ENCODE measurements at places on chromosomes 6 and 20.

DNA sequence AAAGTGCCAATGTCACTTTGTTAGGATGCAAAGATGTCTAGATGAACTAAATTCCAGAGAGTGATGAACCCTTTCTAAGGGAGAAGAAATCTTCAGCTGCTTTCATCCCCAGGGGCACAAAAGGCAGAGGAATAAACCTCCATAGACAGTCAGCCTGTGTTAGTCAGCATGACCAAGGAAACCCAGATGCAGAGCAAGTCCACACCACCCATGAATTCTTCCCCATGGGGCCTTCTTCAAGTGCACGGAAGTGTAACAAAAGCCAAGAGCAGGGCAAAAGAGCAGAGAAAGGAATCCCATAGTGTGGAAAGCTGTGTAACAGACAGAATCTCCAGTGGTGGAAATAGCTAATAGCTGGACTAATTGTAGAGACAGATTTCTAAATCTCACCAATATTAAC, 50.0 kb downstream of the DCDC2 start:
- DNase-seq: no peak

DNA sequence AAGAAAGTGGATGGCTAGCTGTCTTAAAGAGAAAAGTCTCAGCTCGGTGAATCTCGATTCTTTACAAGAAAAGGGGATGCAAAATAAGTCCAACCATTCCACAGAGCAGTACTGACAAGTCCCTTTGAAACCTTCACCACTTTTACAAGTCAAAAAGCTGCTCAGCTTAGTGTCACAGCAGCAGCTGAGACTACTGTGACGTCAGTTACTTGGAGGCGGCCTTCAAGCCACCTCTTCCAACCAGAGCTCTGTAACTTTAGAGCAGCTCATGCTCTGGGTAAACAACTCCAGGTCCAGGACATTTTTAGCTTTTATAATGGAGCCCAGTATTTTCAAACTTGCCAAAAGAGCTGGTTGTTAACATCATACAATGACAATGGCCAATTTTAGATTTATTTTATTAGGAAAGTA, at the start of gene KIAA0408:
TSS of gene KIAA0408 (minus strand) at position 159 of the 411 bp plus-strand sequence. CDS start 5,408 bp downstream, outside the sequence.
- DNase-seq: no peak

DNA sequence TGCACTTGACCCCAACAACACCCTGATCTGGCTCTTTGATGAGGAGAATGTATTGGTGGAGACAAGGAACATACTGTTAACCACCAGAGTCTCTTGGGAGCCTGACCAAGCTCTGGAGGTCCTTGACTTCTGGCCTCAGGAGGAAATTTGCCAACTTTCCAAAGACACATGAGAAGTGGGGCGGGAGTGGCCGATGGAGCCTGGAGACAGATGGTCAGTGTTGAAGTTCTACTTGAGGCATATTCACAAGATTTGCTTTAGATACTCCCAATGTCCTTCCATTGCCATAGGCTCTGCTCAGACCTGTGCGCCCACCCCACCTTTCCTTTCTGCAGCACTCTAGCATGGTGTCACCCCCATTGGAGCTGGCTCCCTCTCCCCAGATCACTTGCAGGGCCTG, 241.0 kb downstream of the SLC24A3 start:
- DNase-seq: no peak

DNA sequence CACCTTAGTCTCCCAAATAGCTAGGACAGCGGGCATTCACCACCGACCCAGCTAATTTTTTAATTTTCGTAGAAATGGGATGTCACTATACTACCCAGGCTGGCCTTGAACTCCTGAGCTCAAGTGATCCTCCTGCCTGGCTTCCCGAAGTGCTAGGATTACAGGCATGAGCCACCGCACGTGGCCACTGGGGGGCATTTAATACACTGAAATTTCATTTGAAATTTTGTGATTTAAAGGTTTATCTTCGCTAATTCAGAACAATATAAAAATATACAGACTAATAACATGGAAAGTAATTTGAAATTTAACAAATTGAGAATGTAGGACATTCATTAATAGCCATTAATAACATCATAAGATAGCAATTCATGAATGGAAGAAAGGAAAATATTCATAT, 20.5 kb upstream of the TBC1D32 start:
- no peak for DNase-seq

DNA sequence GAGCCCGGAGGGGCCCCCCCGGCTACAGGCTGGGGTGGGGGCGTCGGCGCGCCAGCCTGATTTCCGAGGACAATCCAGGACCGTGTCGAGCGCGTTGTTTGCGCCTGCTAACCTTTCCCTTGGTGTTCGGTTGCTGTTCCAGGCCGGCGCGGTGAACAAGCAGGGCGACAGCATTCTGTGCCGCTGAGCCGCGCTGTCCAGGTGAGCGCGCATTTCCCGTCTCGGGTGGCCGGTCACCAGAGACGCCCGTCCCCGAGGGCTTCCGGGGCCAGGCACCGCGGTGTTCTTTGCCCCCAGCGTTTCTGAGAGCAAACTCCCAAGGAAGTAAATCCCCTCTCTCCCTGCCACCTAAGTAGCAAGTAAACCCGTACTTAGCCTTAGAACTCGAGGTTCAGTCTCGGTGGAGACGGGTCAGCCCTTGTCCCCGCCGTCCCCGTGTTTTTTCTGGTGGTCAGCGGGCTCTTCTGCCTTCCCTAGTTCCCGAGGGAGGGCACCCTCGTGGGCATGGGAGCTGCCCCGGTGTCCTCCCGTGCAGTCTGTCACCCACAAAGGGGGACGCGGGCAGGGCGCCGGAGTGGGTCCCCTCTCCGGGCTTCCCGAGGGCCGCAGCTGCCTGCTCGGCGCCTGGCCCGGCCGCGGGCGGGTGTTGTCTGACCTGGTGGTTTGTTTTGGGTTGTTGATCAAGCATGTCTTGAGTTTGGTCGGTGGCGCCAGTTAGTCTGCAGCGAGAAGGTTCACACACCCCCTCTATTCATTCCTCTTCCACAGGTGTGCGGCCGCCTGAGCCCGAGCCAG, 1.5 kb downstream of the ID4 start:
- DNase-seq: no peak

- no peak for DNase-seq
Observed at GRCh38 chr6:49326347-49326746, 136.7 kb downstream of the MMUT start.

GRCh38 chr6:52285177-52286068, 881 bp upstream of the MCM3 start:
- no peak for DNase-seq

DNA sequence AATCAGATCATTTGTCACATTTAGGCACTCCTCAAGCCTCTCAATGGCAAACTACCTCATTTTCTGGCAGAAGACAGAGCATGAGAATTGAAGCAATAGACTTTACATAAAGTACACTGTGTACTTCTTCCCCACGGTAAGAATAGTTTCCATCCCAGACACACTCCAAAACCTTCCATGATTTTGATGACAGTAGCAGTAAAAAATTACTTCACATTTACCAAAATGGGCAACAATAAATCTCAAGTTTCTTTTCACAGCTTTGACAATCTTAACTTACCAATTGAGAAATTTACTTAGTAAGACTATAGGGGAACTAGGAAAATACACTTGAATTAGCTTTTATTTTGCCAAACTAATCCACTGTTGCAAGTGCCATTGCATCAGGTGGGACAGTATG, 353.8 kb downstream of the HAO1 start:
- DNase-seq: no peak

DNA sequence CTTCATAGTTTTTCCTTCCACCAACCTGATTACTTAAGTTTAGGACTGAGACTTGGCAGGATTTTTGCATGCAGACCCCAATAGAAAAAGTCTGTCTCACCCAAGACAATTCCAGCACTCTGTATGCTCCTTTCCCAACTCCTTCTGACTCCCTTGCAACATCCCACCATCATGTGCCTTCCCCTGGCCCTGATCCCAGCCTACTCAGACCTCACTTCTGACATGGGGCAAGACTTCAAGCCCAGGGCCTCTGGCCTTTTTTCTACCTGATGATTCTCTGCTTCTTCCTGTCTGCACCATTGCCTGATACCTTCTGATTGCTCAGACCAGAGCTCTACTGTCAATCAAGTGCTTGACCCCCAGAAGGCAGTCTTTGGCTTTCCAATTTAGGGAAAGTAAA, 96.6 kb downstream of the HAO1 start:
- DNase-seq: no peak

DNA sequence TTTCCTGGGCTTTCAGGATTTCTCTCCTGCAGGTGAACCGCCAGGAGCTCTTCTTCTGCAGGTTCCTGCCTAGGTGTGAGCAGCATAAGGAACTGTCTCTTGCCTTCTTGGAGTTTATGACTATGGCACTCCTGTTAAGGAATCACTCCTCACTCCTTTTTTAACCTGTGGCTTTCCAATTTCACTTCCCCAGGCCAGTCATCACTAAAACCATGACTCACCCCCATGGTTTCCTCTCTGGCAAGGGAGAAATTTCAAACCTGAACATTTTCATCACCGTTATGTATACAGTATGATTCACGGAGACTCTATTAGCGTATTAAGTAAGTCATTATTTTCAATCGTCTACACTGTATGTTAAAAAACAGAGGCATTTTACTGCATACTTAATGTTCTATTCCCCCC, 78.2 kb upstream of the ARID1B start:
- DNase-seq: no peak

- DNase-seq: no peak
Observed at GRCh38 chr6:112787371-112787770, 440.2 kb downstream of the RFPL4B start.

Data from activated CD4-positive, CD25-positive, alpha-beta regulatory T cell treated with anti-CD3 and anti-CD28 coated beads, Interleukin-2, amount 50 U/mL, for 72 hours (primary cell).